Activated naive CD4-positive, alpha-beta T cell treated with anti-CD3 and anti-CD28 coated beads, Interleukin-2, amount 50 U/mL, for 16 hours (primary cell): ENCODE measurements at places on chromosomes 5 and 9.

- DNase-seq: peak; percentile 54
These were observed 230.3 kb downstream of the AUH start for GRCh38 chr9:91131433-91131839.

DNA sequence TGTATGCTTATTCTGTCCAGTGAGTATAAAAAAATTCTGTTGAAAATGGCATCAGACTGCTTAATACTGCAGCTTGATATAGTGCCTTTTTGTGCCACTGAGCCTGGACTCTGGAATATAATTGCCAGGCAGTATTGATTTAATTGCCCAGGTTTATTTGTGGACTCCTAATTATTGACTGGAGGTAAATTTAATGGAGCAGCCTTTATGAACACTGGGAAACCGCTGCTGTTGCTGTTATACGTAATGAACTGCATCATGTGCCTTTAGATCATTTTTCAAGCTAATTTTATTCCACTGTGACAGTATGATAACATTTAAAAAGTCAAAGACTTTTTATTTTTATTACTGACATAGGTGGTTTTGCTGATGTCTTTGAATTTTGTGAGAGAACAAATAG, 90.2 kb upstream of the SH3GL2 start:
- DNase-seq: no peak

GRCh38 chr9:134057751-134058701, 9.8 kb downstream of the BRD3 start:
- peak; percentile 8 for DNase-seq

GRCh38 chr5:66869347-66869746, 273.2 kb downstream of the MAST4 start:
- DNase-seq: no peak

- no peak for DNase-seq
These were observed 185.0 kb upstream of the ELL2 start for GRCh38 chr5:96146675-96147074.

- no peak for DNase-seq
These were observed 344.0 kb downstream of the PRR16 start for GRCh38 chr5:120808135-120808534.

GRCh38 chr5:9059920-9060691, 485.8 kb downstream of the SEMA5A start:
- DNase-seq: no peak

GRCh38 chr9:130729145-130729544, 35.6 kb downstream of the EXOSC2 start:
- DNase-seq: no peak

GRCh38 chr5:114695292-114695904, 333.5 kb downstream of the KCNN2 start:
- DNase-seq: no peak

- no peak for DNase-seq
These were observed 168.5 kb downstream of the RAB3C start for GRCh38 chr5:58751222-58751837.

- DNase-seq: no peak
These were observed 172.2 kb upstream of the ANKRD55 start for GRCh38 chr5:56405116-56405908.

GRCh38 chr9:97806721-97807120, 46.3 kb upstream of the FOXE1 start:
- DNase-seq: no peak

DNA sequence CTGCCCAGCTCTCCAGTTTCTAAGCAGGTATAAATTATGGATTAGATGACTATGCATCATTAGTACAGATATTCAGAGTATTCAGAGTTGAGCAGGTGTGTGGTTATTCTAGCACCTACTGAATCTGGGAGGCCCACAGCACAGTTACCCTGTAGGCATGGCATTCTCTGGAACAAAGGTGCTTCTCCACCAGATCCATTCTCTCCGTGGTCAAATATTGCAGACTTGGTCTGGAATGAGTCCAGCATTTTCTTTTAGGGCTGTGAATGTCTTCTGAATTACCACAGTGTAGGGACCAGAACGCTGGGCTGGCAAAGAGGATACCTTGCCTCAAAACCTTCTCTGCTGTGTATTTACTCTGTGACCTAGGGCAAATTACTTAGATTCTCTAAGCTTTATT, 116.8 kb downstream of the ARHGAP26 start:
- no peak for DNase-seq

DNA sequence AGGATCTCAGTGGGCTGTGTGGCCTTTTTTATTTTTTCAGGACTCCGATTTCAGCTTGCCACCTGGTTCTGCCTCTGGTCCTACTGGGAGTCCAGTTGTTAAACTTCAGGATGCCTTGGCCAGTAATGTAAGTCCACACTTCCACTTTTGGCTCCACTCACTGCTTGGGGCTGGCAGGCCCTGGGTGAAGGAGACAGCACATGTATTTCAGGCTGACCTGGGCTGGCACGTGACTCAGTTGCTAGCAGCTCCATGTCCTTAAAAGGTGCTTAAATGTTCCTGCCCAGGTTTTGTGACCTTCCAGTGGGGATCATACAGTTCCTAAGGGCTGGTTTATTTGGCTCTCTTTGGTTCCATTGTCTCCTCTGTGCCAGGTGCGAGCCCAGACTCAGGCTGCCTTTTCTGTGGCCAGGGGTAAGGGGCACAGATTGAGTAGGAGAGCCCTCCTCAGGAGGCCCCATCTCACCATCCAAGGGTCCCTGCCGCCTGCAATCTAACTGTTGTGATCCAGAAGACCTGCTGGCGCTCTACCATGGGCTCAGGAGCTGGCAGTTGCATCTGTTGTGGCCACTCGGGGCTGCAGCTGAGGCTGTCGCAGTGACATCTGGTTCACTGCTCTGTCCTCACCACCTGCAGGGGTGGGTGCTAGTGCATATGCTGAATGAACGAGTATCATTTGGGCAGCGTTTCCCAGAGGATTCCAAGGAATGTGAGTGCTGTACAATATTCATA, 19.2 kb upstream of the POMT1 start:
- no peak for DNase-seq

GRCh38 chr5:171573451-171574225, 154.2 kb downstream of the FGF18 start:
- DNase-seq: no peak

DNA sequence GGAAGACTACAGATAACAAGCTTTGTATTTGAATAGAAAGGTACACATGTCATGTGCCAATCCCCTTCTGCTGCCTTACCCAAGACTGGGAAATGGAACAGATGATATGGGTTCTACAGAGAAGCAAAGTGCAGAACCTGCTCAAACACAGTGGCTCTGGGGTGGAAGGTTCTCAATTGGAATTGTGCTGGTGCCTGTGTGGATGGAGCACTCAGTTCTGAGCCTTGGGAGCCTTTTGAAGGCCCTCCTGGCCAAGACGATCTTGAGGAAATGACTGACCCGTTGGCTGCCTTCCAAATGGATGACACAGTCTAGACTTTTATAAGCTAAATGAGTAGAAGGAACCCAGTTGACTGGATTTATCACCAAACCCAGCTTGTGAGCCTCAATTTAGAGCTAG, 4.2 kb upstream of the PRSS3 start:
- no peak for DNase-seq

- DNase-seq: no peak
These were observed 299.7 kb downstream of the IZUMO3 start for GRCh38 chr9:24245988-24246387.

DNA sequence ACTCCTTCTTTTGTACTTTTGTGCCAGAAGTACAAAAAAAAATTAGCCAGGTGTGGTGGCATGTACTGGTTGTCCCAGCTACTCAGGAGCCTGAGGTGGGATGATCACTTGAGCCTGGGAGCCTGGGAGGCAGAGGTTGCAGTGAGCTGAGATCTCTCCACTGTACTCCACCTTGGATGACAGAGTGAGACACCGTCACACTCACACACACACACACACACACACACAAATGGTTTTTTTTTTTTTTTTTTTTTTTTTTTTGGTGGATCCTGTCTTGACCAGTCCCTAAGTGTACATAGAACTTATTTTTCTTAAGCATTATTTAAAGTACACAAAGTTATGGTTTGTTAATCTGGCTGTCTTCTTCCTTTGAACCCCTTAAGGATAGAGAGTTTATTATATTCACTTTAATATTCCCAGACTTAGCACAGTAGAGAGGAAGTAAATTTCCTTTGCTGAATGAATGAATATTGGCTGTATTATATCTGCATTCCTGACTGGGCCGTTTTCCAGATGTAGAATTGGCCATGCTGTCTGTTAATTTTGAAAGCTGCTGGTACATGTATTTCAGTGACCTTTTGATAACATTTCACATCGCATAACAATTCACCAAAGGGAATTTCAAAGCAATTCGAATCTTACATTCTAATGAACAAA, 429.0 kb upstream of the ZNF608 start:
- DNase-seq: no peak

- DNase-seq: no peak
These were observed 41.2 kb upstream of the RIOK2 start for GRCh38 chr5:97224112-97224750.

- peak; percentile 56 for DNase-seq
These were observed at the start of gene NCS1 for GRCh38 chr9:130172161-130172857. TSS of gene NCS1 (plus strand) at chr9:130172404. CDS start at chr9:130172664, 260 bp downstream.

DNA sequence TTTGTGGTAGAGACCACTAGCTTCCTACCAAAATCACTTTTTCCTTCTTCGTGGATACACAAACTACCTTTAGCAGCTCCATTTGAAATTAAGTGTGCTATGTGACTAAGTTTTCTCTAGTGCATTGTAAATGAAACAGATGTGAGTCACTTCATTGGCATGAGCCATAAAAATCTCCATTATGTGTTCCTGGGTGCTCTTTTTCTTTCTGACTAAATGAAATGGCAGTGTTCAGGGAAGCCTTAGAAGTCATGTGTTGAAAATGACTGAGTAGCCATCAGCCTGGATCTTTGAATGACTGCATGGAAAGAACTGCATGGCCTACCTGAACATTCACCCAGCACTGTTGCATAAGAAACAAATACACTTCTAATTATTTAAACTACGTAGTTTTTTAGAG, 107.9 kb downstream of the NDUFAF2 start:
- DNase-seq: no peak

DNA sequence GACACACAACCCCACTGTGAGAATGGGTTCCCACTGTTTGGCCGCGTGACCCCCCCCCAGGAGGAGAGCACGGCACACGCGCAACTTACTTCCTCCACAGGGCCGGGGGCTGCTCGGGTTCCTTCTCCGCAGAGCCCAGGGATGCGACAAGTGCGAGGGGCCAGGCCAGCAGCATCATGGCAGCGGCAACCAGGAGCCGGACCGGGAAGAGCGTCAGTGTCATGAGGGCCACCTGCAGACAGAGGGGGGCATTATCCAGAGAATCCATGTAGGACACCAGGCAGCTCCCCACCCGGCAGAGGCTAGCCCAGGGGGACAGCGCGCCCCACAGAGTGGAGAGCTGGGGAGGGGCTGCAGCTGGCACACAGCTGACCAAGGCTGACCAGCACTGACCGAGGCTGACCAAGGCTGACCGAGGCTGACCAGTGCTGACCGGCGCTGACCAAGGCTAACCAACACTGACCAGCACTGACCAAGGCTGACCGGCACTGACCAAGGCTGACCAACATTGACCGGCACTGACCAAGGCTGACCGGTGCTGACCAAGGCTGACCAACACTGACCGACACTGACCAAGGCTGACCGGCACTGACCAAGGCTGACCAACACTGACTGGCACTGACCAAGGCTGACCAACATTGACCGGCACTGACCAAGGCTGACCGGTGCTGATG, 22.3 kb downstream of the LPCAT1 start:
- no peak for DNase-seq

- DNase-seq: no peak
These were observed 382.5 kb downstream of the PLK2 start for GRCh38 chr5:58077416-58077815.

DNA sequence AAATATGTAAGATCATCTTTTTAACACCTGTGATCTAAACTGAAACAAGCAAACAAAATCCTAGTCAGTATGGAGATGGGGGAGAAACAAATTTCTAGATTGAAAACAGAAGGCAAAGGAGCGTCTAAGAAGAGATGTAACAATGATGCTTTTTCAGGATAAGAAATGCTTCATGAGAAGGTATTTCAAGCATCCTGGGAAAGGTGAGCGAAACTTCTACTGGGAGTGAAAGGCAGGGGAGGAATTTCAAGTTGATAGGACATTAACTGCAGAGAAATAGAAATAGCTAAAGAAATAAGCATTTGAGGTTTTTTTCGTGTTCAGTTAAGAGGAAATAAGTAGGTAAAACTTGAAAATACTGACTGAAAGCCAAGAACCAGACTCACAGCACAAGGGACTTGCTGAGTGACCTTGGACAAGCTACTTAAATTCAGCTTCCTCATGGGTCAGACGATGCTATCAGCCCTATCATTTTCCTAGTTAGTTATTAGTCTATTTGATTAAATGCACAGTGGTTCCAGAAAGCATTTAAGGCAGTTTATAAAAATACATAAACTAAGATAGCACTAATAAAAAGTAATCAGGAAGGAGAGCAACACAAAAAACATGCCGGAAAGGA, 406.3 kb downstream of the PDE4D start:
- no peak for DNase-seq

DNA sequence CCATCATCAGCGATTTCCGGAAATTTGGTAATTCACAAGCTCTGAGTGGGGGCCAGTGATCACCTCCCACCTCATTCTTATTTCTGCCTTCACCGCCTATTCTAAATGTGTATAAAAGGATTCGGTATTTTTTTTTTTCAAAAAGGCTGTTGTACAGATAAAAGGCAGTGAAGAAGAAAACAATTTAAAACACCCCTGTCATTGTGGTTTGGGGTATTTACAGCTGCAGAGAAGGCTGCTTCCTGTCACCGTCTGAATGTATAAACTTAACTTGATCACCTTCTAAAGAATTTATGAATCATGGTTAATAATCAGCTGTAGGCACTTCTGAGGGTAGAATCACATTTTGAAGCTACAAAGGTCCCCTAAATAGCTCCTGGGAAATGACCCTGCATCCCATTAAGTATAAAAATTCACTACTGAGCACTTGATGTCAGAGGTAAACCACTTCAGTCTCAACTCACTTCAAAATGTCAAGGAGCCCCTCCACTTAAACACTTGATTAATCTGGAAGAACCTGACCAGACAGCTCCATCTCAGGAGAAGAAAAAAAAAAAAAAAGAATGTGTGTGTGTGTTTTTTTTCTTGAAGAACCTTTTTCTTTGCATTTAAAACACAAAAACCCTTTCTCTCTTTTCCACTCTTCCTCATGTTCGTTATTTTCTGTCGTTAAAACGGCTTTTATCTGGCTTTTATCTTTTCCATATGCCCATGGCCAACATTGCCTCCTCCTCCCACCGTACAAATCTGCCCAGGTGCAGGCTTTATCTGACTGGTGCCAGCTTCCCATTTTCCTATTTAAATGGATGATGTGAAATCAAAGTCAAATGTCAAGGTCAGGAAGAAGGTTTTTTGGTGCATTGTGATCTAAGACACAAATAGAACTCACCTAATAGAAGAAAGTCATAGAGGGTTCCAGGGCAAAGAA, 291.2 kb downstream of the IRX1 start:
- no peak for DNase-seq
